ENCODE measurements at places on chromosomes 3 and 15. TPM values are rescaled to one million over a fixed set of nuclear protein-coding genes. Genes with fewer than 3 reads are reported as not detected.

GRCh38 chr15:75578173-75578947 is 755 bp downstream of the PTPN9 start:
- peak; percentile 25 for DNase-seq

DNA sequence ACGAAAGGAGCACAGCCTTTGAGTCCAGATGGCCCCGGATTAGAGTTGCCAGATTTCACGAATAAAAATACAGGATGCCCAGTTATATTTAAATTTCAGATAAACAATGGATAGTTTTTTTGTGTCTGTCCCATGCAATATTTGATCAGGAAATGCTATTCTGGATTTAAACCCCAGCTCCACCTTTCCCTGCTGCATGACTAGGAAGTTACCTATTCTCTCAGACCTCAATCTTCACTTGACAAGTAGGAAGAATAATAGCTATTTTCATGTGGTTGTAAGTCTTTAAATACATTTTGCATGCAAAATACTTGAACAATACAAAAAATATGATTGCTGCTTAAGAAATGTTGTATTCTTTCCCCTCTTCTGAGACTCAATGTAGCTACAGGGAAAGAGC is 125.3 kb upstream of the P2RY1 start:
- no peak for DNase-seq

- DNase-seq, result peak; percentile 29
Observed at GRCh38 chr3:184546252-184546651, 15.3 kb upstream of the EPHB3 start.

The CHRM5 gene
- polyA plus RNA-seq, result not detected

DNA sequence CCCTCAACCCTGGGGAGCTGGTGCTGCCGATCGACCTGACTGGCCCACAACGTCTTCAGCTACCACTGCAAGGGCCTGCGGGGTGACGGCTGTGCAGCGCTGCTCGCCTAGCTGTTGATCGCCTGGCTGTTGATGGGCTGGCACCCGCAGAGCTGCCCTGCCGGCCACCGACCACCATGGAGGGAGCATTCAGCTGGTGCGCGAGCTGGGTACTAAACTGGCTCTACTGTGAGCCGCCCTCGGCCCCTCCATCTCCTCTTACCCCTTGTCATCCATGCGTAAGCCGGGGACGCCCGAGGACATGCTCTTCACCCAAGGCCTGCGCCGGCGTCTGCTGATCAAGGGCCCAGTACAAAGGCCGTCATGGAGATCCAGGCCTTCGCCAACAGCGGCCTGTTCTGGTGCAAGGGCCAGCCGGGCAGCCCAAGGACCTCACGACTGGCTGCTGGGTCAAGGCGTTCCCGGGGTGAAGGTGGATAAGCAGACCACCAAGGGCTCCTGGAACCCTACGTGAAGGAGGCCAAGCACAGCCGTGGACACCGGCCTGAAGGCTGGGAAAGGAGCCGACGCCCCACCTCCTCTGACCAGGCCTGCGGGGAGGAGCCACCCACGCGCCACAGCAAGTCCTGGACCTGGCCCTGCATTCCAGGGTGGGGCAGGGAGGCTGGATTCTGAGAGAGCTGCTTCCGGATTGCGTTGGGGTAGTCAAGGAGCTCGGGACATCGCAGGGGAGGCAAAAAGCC is 46.9 kb downstream of the SFMBT1 start:
- DNase-seq, result no peak

The ACOX2 gene
- 85.5 TPM for polyA plus RNA-seq

DNA sequence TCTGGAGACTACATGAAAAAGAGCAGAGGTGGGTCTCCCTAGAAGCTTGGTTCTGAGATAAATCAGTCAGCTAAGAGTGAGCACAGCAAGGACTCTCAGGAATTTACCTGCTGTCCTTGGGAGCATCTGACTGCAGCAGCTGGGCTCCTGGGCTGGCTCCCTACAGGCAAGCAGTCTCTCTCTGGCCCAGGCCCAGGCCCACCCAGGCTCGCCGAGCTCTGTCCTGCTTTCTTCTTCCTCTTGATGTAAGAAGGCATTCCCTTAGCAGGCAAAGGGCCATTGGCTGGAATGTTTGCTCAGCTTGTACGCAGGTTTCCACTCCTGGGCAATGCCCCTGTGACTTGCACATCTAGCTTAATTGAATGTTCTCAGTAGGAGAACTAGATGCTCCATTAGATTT is 4.3 kb upstream of the RBP2 start:
- no peak for DNase-seq

The FBXL22 gene
- polyA plus RNA-seq, result 1.2 TPM

The TGM5 gene
- not detected for polyA plus RNA-seq

GRCh38 chr3:196251918-196252317 is 35.6 kb downstream of the SLC51A start:
- no peak for DNase-seq

The NPAP1 gene
- polyA plus RNA-seq, result 0.04 TPM

GRCh38 chr3:48400824-48401433 is 28.9 kb downstream of the FBXW12 start:
- DNase-seq, result peak; percentile 81

The PAK6 gene
- 8.1 TPM for polyA plus RNA-seq

- peak; percentile 72 for DNase-seq
Observed at GRCh38 chr15:69997813-69998212, 99.9 kb downstream of the TLE3 start.

DNA sequence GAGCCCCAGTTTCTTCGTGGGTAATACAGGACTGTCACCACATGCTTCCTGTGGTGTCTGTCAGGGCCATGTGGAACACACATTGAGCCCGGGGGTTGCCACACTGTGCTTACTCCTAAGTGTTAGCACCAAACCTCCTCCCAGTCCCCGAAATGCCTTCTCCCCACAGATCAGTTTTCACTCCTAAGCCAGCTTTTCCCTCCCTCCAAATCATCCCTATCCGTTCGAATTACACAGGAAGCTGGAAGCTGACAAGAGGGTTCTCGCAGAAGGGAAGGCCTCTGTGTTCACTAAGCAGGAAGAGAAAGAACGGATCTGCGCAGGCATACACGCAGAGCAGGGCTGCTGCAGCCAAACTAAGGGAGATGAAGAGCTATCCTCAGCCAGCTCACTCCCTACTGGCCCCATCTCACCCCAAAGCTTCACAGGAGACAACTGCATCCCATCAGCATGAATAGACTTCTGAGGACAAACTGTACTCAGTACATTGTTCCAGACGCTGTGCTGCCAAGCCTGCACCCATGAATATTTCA is 32.3 kb downstream of the XXYLT1 start:
- DNase-seq, result no peak

GRCh38 chr15:69253156-69253555 is 45.6 kb upstream of the PAQR5 start:
- no peak for DNase-seq

- peak; percentile 91 for DNase-seq
Observed at GRCh38 chr3:72887705-72888545, at the start of gene GXYLT2. TSS of gene GXYLT2 (plus strand) at chr3:72888046. CDS start at chr3:72888234, 188 bp downstream.

- no peak for DNase-seq
Observed at GRCh38 chr15:55998478-55998877, 5.1 kb upstream of the NEDD4 start.

DNA sequence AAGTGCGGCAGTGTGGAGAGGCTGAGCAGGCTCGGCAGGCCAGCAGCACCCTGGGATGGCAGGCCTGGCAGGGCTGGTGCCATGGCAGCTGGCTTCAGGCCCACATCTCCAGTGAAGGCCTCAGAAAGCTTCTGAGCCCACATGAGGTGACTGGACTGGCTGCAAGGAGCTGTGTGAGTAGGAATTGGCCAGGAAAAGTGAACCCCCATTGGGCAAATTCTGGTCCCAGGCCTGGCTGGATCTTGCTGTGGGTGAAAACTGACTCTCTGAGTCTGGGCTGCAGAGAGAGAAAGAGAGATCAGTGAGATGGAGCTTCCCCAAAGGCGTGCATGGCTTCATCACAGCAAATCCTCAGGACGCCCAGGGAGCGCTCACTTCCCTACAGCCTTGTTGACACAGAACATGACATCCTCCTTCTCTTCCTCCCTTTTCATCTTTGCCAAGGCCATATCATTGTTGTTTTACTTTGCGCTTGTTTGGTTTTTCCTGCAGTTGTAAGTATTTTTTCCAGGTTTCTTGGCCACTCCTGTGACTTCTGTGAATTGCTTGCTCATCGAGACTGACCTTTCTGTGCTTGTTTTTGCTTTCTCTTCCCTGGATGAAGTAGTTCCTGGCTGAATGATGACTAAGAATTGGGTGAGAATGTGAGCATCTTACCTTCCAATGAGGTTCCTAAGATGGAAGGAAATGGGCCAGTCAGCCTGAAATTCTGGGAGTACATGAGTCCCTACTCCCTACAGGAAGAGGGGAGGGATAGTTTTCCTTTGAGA is 299.1 kb downstream of the TLE3 start:
- peak; percentile 27 for DNase-seq

DNA sequence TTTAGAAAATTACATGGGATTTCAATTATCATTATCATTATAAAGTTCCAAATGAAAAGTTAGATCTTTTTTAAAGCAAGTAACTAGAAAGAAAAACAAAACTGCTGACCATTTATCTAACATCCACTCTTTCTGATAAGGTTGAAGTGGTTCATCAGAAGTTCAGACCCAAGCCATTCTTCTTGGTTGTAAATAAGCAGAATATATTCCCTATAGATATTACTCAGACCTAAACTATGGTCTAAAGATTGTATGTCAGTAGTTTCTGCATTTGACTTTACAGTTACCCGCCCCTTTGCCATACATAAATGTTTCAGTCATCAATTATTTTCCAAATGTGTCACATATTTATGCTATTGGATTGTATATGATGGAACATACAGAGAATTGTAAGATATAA is 136.7 kb downstream of the PLOD2 start:
- DNase-seq, result no peak
